ENCODE measurements at places on chromosomes 7 and 10.
A peak's percentile ranks its signal among the peaks of the same experiment; 100 is the strongest.

DNA sequence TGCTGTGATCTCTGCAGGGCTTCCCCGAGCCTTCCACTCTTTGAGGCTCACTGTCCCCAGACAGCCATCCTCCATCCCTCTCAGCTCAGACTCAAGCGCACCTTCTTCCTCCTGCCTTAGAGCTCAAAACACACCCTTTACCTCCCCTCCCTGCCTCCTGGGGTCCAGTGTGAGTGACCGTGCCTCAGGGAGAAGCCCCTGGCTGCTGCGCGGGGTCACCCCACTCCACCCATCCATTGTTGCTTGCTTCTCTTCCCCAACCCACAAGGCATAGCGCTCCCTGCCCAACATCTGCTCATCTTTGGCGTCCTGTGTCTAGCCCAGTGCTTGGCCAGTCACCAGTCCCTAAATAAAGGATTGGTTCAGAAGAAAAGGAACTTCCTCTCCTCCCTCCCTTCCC, 170.3 kb downstream of the TCERG1L start:
- no peak for DNase-seq

DNA sequence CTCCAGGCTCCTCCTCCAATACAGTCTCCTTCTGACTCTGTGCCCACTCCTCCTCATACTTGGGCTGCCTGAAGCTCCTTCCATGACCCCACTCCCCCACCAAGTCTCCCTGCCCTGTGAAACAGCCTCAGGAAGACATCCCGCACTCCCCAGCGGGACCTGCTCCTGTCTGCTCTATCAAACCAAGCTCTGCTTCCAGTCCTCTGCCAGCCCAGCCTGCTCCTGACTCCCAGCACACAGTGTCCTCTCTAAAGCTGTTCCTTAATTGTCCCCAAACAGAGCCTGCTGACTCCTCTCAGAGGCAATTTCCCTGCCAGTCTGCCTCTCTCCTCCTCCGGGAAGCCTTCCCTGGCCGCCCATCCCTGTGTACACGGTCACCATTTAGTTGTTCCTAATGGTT, 9.9 kb downstream of the POLL start:
- no peak for DNase-seq

- peak; percentile 42 for DNase-seq
Observed at GRCh38 chr7:157432957-157433576, 96.3 kb downstream of the DNAJB6 start.

- DNase-seq: no peak
Observed at GRCh38 chr10:74113546-74113945, 37.1 kb downstream of the AP3M1 start.

- DNase-seq: no peak
Observed at GRCh38 chr10:58756130-58756719, 243.6 kb downstream of the BICC1 start.

- no peak for DNase-seq
Observed at GRCh38 chr7:39605087-39605486, 18.3 kb upstream of the RALA start.

GRCh38 chr10:119316729-119317097, 109.3 kb downstream of the GRK5 start:
- no peak for DNase-seq

DNA sequence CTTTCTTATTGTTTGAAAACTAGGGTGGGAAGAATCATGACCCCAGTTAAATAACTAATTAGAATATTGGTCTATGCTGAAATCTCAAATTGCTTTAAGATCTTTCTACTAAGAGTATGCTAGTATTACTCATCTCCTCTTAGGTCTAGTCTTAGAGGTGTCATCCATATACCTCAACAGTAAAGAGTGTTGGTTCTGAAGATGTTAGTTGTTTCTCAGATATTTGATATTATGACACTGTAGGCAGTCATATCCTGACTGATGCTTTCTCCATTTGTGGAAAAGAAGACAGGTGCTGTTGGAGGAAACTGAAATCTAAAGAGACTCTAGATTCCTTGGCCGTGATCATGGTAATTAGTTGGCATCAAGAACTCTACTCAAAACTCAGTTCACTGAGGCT, 21.2 kb downstream of the BPGM start:
- DNase-seq: no peak

DNA sequence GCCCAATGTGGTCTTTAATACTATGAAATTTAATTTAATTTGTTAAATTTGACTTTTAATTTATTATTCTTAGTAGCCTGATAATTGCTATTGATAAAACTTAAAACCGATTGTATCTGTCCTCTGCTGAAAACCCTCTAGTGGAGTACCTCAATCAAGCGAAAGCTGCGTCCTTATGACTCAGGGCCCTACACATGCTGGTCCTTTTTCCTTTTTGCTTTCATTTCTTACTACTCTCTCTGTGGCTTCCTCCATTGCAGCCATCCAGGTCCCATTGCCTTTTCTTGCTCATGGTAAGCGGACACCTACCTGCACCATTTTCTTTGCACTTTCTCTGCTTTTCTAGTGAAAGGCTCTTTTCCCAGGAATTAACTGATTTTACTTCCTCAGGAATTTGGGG, 301.1 kb downstream of the INHBA start:
- DNase-seq: no peak

DNA sequence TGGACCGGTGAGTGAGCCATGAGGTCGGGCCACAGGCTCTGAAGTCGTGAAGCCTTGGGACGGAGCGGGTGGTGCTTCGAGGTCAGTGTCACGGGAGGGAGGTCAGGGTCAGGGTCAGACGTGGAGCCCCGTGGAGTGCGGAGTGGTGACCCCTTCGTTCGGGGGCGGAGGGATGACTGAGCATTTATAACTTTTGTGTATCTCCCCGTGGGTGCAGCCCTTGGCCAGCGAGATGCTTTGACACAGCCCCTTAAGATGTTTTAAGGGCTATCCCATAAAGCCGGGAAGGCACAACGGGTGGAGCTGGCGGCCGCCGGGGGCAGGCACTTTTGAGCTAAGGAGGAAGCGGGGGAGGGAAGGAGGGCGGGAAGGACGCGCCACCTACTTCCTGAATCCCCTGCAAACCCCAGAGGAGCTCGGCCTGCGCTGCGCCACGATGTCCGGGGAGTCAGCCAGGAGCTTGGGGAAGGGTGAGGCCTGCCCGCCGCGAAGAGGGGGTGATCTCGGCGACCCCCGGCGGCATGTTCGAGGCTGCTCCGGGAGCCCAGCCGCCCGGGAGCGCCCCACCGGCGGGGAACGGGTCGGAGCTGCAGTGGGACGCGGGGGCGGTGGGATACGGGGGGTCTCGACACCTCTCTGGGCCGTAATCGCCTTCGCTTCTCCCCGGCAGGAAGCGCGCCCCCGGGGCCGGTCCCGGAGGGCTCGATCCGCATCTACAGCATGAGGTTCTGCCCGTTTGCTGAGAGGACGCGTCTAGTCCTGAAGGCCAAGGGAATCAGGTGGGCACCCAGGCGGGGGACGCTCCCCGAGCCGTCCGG, at the start of gene GSTO1:
TSS of gene GSTO1 (plus strand) at position 400 of the 818 bp plus-strand sequence. CDS start at position 437, 37 bp downstream.
- DNase-seq: peak; percentile 92

DNA sequence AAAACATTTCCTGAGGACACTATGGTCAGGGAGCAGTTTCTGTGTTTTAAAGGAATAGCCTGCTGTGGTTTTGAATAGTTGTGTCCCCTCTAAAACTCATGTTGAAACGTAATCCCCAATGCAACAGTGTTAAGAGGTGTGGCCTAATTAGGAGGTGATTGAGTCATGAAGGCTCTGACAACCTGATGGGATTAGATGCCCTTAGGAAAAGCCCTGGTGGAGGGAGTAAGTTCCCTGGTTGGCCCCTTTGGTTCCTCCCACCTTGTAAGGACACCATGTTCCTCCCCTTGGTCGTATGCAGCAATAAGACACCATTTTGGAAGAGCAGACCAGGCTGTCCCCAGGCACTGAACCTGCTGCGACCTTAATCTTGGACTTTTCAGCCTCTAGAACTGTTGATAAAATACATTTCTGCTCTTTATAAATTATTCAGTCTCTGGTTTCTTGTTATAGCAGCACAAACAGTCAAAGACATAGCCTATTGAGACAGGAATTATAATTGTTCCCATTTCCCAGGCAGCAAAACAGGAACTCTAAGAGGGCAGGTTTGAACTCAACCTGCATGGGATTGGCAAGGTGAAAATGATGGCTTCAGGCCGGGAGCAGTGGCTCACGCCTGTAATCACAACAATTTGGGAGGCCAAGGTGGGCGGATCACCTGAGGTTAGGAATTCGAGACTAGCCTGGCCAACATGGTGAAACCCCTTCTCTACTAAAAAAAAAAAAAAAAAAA, 20.5 kb upstream of the TNS3 start:
- no peak for DNase-seq

GRCh38 chr10:72563327-72563932, 62.4 kb downstream of the MICU1 start:
- no peak for DNase-seq

GRCh38 chr10:119780879-119781480, 55.1 kb downstream of the INPP5F start:
- DNase-seq: no peak
